ENCODE measurements at places on chromosomes 1 and 21.

DNA sequence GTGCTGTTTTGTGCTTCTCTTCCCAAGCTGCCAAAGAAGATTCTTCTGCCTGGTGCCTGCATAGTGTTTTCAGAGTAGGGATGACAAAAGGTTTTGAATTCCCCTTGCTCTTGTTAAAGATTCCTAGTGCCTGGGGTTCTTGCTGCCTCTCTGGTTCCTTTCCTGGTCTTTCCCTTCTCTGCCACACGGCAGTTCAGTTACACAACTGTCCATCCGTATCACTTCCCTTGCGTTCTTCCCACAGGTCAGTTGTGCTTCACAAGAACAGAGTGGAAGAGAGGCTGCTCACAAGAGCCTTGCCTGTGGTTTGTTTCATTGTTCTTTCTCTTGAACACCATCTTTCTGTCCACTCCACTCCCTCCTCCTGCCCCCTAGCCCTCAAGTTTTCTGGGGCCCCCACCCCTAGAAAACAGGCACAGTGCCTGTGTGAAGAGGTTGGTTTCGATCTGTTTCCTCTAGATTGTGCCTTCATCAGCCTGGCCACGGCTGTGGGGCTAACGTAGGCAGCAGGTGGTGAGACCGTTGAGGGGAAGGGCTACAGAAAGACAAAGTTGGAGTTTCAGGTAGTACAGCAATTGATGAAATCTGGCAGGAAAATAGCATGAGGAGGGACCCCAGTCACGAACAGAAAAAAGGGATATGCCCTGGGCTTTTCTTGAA is 5.8 kb downstream of the VASH2 start:
- no peak for DNase-seq

DNA sequence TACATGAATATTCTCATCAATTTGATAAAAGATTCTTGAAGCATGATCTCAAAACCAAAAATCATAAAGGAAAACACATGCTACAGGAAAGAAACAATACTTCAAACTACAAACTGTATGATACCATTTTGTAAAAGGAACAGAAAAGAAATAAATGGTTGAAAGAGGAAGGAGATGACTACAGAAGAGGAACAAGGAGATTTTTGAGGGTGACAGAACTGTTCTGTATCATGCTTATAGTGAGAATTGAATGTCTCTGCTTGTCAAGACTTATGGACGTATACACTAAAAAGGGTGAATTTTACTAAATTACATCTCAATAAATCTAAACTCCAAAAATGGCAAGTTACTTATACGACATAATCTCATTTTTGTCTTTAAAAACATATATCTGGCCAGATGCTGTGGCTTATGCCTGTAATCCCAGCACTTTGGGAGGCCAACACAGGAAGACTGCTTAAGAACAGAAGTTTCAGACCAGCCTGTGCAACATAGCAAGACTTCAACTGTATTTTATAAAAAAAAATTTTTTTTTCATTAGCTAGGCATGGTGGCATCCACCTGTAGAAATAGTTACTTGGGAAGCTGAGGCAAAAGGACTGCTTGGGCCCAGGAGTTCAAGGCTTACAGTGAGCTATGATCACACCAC is 125.4 kb downstream of the EIF4G3 start:
- DNase-seq: no peak

GRCh38 chr1:3551711-3552110 is 59.6 kb downstream of the MEGF6 start:
- DNase-seq: peak; percentile 20

GRCh38 chr21:38993561-38993960 is 187.8 kb downstream of the ETS2 start:
- peak; percentile 16 for DNase-seq

GRCh38 chr1:230044729-230045128 is 22.3 kb upstream of the GALNT2 start:
- no peak for DNase-seq

GRCh38 chr21:43340491-43341377 is 86.2 kb downstream of the SIK1 start:
- DNase-seq: no peak

DNA sequence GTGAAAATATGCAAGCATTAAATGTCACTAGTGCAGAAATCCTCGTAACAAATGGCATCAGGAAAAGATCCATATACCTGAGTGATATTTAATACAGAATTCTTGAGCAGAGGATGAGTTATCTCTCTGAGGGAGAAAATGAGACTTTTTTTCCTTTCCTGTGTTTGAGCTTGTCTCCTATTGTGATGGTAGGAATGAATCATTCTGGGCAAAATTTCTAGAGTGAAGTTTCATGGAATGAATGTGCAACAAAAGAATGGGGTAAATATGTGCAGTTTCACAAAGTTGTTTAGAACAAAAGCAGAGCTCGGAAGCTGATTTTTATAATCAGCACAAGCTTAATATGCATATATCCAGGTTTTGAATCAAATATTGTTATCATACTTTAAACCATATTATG is 4.6 kb downstream of the CTPS1 start:
- DNase-seq: no peak

- DNase-seq: no peak
These were observed 87.8 kb downstream of the NMNAT2 start for GRCh38 chr1:183330335-183330734.

DNA sequence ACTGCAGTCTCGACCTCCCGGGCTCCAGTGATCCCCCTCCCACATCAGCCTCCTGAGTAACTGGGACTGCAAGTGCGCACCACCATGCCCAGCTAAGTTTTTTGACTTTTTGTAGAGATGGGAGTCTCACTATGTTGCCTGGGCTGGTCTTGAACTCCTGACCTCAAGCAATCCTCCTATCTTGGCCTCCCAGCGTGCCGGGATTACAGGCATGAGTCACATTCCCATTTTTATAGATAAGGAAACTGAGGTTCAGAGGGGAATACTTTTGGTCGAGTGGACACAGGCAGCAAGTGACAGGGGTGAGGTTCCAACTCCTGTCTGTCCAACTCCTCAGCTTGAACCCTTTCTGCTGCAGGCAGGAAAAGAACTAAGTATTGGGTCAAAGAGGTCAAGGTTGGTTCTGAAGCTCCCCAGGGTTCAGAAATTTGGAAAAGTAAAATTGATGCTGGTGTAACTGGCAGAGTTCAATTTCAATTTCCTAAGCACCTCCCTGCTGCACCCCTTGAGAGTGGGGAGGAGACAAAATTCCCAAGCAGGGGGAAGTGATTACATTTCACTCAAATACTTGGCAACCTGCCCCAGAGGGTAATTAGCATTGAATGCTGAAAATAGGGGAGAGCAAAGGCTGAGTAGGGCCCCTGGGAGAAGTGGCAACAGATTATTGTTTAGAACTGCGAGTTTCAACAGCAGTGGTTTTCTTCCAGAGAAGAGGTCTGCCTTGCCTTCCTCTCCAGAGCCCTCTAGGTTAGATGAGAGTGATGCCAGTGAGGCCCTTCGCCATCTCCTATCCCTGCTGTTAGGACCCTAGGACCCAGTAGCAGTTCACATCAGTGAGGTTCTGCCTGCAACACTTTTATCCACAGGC is 17.5 kb upstream of the ALPL start:
- DNase-seq: no peak

DNA sequence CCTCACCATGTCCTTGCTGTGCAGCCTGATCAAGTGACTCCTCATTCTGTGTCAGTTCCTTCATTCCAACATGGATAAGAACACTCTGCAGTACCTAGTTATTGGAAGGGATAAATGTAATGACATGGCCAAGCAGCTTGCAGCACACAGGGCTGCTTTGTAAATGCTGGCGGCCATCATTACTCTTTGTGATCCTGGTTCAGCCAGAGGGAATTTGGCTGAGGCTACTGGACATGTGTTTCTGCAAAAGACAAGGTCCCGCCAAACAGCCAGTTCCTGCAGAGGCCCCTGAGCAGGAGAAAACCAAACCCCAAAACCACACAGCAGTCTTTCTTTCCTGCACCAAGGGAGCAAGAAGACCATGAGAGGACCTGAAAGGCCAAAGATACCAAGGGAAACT is 495.8 kb downstream of the AJAP1 start:
- no peak for DNase-seq

DNA sequence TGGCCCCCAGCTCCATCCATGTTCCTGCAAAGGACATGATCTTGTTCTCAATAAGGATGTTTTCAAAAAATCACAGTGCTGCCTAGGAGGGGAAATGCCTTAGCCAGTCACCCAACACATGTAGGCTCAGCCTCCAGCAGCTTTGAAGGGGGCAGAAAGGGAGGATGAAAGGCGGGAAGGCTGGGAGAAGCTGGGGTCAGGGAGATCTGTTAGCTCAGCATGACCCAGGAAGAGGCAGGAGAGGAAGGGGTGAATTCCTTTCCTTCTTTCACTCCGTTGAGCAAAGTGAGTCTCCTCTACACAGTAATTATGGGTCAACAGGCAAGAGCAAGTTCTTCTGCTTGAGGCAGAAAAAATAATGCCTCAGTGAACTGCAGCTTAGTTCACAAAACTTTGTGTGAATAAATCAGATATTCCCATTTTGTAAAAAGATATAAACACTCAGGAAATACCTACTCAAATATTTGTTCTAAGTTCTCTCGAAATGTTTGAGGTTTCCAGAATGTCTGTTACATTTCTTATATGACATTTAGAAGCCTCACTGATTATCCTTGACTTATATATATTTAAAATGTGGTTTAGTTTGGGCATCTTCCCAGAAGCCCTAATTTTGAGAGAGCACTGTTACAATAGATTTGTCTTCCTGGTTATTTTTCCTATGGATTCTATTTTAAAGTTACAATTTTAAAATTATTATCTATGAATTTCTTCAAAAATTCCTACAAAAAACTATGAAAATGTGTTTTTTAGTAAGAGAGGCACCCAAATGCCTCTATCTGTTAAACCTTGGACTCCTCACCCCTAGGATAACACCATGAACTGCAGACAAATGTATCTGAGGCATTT is 116.8 kb downstream of the KCNJ6 start:
- no peak for DNase-seq

- DNase-seq: no peak
These were observed 24.9 kb downstream of the MATN1 start for GRCh38 chr1:30698401-30698981.

- no peak for DNase-seq
These were observed 73.1 kb downstream of the TNFSF4 start for GRCh38 chr1:173134029-173134428.

DNA sequence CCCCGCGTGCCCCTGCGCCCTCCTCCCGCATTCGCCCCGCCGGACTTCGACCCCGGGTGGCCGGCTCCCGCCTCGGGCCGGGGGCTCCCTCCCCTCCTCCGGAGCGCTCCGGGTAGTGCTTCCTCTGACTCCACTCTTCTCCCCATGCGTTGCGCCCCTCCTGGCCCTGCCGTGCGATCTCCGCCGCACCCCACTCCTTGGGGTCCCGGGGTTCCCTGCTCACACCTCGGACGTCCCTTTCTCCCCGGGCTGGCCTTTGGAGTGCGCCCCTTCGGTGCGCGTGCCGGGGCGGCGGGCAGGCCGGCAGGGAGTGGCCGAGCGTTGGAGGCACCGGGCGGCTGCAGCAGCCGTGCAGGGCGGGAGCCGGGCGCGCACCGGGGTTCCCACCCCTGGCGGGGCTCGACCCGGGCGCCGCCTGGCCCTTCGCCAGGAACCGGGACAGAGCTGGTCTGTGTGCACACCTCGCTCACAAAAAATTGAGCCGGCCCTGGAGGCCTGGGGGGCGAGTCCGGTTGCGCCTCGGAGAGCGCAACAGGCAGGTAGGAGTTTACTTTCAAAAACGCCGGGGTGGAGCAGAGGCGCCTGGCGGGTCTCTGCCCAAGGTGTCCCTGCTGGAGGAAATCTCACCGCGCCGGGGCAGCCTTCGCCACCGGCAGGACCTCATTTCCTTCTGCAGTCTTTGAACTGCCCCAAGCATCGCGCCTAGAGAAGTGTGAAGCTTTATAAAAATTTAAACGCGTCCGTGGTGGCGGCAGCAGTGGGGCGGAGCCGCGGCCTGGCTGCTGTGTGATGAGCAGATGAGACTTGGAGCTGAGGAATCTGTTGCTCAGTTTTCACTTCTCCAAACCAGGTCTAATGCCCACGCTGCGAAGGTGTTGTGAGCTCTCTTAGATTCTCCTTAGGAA is 650 bp downstream of the VANGL1 start:
- DNase-seq: peak; percentile 60

DNA sequence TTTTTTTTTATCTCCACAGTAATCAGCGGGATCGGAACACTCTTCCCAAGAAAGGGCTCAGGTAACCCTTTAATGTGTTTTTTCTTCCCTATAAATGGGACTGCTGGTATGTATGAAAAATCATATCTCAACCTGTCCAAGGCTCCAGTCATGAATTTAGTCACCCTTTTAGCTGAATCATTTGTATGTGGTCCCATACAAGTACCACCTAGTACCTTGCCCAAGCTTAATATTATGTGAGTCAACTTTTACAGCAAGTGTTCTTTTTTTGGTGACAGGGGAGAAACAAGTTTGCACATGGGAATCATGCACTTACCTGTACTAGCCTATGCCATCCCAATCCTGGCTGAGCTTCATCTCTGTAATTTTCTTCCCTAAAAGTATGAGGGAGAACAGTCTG is 43.7 kb upstream of the IPO9 start:
- no peak for DNase-seq

GRCh38 chr1:218851586-218851985 is 322.1 kb upstream of the LYPLAL1 start:
- DNase-seq: no peak

- DNase-seq: peak; percentile 16
These were observed 32.9 kb downstream of the DUSP10 start for GRCh38 chr1:221708987-221709386.

GRCh38 chr1:15858672-15859372 is 11.3 kb downstream of the SPEN start:
- DNase-seq: no peak

DNA sequence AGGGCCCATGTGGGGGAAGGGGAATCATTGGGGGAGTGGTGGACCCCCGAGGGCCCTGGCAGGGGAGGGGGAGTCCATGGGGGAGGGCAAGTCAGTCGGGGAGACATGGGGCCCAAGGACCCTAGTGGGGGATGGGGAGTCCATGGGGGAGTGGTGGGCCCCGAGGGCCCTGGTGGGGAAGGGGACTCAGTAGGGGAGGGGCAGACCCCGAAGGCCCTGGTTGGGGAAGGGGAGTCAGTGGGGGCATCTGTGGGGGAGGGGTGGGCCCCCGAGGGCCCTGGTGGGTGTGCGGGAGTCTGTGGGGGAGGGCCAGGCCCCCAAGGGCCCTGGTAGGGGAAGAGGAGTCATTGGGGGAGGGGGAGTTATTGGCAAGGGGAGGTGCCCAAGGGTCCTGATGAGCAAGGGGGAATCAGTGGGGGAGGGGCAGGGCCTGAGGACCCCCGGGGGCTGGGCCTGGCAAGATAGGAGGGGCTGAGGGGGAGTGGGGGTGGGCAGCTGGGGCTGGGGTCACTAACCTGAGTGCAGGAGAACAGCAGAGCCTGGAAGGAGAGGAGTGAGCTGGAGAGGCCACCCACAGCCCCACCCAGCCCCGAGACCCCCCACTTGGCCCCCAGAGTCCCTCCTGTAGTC is 2.1 kb downstream of the MXRA8 start:
- no peak for DNase-seq

DNA sequence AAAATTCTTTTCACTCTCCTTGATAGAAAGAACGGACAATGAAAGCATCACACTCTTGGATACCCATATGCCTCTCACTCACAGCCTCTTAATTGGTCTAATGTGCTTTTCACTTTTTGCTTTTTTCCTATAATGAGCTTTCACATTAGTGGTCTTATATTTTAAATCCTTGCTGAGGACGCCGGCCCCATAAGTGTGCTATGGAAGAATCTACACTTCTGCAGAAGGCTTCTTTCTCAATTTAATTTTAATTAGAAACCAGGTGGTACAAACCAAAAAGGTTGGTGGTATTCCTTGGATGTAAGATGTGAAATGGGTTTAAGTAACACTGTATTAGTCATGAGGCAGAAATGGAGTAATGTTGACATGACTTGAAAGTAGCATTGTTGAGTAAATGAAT is 190.6 kb upstream of the NFIA start:
- no peak for DNase-seq

GRCh38 chr1:41662765-41663437 is 178.4 kb upstream of the EDN2 start:
- no peak for DNase-seq

Data from T47D (cell line).